ENCODE measurements at places on chromosomes 7 and 10.

DNA sequence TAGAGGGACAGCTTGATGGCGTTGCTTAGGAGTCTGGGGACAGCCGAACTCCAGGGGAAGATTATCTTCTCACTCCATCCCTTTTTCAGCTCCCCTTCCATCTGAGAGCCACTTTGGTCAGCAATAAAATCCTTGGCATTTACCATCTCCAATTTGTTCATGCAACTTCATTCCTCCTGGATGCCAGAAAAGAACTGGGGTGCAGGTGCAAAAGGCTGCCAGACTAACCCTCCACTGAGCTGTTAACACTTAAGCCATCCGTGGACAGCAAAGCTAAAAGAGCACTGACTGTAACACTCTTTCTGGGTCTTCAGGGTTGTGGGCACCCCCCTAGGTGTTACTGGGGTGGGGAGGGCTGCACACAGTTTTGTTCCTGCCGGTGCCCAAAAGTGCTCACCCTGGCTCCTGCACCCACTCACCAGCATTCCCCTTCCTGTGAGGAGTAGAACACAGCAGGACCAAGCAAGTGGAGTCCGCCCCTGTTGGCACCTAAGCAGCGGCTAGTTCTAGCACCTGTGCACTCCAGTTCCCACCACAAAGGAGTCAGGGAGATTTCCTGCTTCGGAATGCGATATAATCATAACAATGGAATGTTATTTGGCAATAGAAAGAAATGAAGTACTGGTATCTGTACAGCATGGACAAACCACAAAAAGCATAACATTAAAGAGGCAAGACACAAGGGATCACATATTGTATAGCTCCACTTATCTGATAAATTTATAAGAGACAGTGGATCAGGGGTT, 95.1 kb downstream of the NPY start:
- peak; percentile 21 for DNase-seq

DNA sequence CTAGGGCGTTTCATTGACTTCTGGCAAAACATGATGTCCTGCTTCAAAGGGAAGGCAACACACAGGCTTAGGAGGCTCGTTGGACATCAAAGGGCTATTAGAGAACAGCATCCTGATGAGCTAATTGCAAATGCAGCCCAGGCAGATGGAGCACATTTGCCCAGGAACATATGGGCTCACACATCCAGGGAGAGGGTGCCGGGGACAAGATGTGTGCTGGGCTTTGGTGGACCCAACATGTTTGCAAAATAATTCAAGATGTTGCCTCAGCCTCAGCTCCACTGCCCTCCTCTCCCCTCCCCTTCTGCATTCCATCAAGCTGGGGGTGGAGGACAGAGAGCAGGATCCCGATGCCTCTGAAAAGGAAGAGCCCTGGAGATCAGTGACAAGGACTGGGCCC, 217.1 kb upstream of the ZMIZ1 start:
- DNase-seq = peak; percentile 69

DNA sequence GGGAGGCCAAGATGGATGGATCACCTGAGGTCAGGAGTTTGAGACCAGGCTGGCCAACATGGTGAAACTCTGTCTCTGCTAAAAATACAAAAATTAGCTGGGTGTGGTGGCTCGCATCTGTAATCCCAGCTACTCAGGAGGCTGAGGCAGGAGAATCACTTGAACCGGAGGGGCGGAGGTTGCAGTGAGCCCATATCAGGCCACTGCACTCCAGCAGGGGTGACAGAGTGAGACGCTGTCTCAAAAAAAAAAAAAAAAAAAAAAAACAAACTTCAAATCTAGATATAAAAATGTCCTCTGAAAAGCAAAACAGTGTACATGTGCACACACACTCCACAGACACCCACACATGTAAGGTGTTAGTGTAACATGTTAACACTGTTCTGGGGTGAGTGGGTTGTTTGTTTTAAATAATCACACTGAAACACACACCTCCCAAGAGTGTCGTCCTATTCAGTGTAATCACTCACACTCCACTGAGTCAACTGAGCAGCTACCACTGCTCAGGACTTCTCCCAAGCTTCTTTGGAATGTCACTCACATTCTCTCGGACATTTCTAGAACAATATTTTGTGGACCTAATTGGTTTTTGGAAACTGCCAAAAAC, 12.8 kb upstream of the RGS10 start:
- no peak for DNase-seq

- DNase-seq = no peak
Observed at GRCh38 chr7:113159746-113160339, 41.5 kb upstream of the SMIM30 start.

DNA sequence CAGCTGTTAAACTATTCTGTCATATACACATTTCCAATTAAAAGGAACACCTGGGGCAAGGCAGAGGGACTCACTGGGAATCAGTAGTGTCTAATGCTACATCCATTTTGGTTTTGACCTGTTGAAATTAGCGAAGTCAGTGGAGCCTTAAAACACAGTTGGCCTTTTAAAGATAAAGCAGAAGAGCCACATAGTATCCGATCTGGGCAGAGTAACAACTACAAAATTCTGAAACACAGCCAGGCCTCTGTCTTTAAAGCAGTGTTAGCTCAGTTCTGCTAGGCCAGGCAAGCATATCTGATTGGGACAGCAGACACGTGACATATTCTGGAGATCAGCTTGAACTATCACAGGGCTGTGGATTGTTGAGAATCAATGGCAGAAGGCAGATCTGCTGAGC, 117.5 kb upstream of the WNT16 start:
- DNase-seq = no peak

- no peak for DNase-seq
Observed at GRCh38 chr10:856416-857157, 74.9 kb downstream of the LARP4B start.

- no peak for DNase-seq
Observed at GRCh38 chr10:92901819-92902251, 53.5 kb downstream of the EXOC6 start.

GRCh38 chr10:128217136-128217535, 90.9 kb upstream of the MKI67 start:
- no peak for DNase-seq

DNA sequence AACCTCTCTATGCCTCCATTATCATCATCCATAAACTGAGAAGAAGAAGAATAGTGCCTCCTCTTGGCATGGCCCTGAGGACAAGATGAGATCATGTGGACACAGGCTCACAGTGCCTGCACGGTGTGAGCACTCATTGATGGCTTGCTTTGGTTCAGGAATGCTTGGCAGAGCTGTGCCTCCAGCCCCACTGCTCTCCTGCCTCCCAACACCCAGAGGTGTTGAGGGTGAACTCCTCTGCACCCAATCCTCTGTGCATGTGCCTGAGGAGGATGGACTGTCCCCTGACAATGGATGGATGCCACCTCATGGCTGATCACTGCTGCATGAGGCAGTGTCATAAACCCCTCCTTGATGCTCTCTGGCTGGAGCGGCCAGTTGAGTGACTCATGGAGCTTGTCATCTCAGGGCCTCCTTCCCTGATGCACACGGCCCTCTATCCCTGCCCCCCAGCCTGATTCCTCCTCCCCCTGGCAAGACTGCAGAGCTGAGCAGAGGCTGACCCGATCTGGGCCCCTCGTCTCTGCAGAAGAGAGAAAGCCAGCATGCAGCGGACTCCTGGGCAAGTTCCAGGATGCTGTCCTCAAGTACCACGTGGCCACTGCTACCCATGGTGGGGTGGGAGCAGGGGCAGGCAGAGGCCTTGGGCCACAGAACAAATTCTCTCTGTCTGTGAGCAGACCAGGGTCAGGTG, 136.3 kb downstream of the KCNMA1 start:
- DNase-seq = peak; percentile 90

GRCh38 chr7:137626469-137627067, 220.2 kb downstream of the DGKI start:
- DNase-seq = peak; percentile 20

DNA sequence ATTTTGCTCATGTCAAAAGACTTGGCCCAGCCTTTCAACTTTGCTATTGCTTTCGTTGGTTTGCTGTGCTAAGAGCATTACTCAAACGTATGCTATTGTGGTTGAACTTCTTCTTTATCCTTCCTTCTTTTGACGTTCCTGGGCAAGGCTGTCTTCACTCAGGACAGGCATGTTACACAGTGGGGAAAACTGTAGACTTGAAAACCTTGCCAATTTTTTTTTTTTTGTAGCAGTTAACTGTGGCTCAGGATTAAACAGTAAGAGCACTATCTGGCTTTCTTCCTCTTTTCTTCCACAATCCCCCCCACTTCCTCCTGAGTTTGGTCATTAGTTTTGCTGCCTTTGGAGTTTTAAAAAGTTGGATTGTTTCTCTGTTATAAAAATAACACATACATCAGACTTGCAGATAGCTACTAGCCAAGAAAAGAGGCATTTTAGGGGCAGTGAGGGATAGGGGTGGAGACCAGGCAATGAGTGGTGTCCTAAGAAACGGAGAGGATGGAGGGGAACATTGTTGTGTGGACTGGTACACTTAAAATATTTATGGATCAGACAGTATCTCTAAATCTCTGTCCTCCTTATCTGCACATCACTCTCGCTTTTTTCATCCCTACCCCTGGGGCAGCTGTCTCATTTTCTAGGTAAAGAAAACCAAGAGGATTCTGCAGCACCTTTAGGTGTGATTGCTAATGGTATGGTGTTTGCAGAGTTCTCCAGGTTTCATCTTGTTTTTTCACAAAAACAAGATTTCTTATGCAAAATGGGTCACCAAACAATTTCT, 181.7 kb downstream of the LRMDA start:
- peak; percentile 78 for DNase-seq

DNA sequence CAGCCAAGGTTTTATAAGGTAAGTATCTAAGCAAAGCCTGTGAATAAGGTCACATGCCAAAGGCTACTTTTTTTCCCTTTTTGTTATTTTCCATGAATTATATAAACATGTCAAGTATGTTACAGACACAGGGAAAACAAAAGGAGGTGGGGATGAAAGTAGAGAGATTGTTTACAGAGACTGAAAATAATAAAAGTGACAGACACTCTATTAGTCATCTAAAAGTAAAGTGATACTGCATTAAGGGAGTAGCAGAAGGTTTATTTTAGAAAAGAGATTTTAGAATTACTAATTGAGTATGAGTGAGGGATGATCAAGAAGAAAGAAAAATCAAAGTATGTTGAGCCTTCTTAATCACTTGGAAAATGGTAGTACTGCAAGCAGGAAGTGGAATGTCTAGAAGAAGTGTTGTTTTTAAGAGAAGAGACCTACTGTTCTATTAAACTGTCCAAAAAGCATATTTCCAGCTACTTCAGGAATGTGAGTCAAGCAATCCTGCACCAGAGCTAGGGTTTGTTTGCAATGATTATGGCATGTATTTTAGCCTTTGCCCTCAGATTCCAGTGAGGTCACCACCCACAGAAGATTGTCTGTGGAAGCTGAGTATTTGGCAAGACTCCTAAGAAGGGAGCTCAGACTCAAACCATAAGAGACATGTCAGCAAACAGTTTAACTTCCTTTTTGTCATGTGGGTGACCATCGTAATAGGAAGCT, 177.9 kb upstream of the PLXDC2 start:
- DNase-seq = peak; percentile 63

DNA sequence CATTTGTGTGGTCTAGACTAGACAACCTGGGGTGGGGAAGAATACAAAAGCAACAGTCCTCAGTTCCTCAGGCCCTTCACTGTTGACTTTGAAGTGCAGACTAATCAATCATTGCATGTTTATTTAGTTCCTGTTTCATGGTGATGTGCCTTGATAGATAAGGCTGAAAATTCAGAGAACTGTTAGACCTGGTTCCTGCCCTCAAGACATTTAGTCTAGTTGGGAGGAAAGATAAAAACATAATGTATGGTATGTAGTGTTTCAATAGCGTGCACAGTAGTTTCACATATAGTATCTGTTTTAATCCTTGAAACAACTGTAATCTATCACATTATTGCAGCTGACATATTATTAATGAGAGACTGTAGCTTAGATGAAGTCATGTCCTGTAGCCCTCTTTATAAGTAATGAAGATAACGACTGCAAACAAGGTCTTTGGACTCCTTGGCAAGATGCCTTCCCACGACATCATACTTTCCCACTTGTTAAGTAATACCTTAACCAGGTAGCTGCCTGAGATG, 124.0 kb downstream of the CELF2 start:
- DNase-seq = no peak

GRCh38 chr10:119781498-119781897, 55.6 kb downstream of the INPP5F start:
- DNase-seq = no peak

DNA sequence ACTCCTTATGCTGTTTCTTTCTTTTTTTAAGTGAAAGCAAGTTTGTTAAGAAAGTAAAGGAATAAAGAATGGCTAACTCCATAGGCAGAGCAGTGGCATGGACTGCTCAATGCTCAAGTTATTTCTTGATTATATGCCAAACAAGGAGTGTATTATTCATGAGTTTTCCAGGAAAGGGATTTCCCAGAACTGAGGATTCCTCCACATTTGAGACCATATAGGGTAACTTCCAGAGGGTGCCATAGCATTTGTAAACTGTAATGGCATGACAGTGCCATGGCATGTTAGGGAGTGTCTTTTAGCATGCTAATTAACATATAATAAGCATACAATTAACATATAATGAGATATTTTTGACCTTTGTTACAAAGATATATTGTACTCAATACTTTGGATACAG, 1034.5 kb upstream of the PHF14 start:
- DNase-seq = no peak

- no peak for DNase-seq
Observed at GRCh38 chr10:45425621-45426563, 51.9 kb downstream of the ALOX5 start.

- DNase-seq = no peak
Observed at GRCh38 chr10:15225511-15225910, 57.0 kb upstream of the NMT2 start.

GRCh38 chr7:17779381-17779780, 160.9 kb downstream of the SNX13 start:
- no peak for DNase-seq

Data from fibroblast of skin of left quadriceps (primary cell).